ENCODE measurements at places on chromosomes 4 and X.
A peak's percentile ranks its signal among the peaks of the same experiment; 100 is the strongest.

GRCh38 chrX:2614911-2615310 lies 76.2 kb upstream of the CD99 start:
- DNase-seq = peak; percentile 91

GRCh38 chr4:93776386-93777080 lies 52.0 kb upstream of the ATOH1 start:
- peak; percentile 17 for DNase-seq

- peak; percentile 82 for DNase-seq
Observed at GRCh38 chr4:159070742-159071141, 32.1 kb upstream of the RAPGEF2 start.

GRCh38 chr4:123417813-123418212 lies 21.2 kb downstream of the SPRY1 start:
- DNase-seq = no peak
